Mesothelial cell of epicardium (in vitro differentiated cells): ENCODE measurements at places on chromosomes 1 and 21.
A peak's percentile ranks its signal among the peaks of the same experiment; 100 is the strongest.

GRCh38 chr1:164794356-164794755, 235.4 kb downstream of the PBX1 start:
- no peaks in the 10 kb centered on the region for H3K27me3 ChIP-seq
- H3K27ac ChIP-seq: peak overlapping the region; percentile 84
- peaks cover 44% of the 10 kb centered on the region for H3K4me1 ChIP-seq
- DNase-seq: no peak

GRCh38 chr1:184166485-184166884, 115.0 kb downstream of the TSEN15 start:
- no peaks in the 10 kb centered on the region for H3K36me3 ChIP-seq
- DNase-seq: no peak
- no peak overlapping the region for H3K27ac ChIP-seq
- H3K27me3 ChIP-seq: no peaks in the 10 kb centered on the region
- H3K4me3 ChIP-seq: no peak overlapping the region

- H3K4me1 ChIP-seq: peaks cover 13% of the 10 kb centered on the region
- DNase-seq: no peak
- H3K27me3 ChIP-seq: no peaks in the 10 kb centered on the region
- H3K27ac ChIP-seq: no peak overlapping the region
- peaks cover 20% of the 10 kb centered on the region for H3K36me3 ChIP-seq
- no peak overlapping the region for H3K4me3 ChIP-seq
Measured at GRCh38 chr1:8727809-8728213, 89.6 kb downstream of the RERE start.

DNA sequence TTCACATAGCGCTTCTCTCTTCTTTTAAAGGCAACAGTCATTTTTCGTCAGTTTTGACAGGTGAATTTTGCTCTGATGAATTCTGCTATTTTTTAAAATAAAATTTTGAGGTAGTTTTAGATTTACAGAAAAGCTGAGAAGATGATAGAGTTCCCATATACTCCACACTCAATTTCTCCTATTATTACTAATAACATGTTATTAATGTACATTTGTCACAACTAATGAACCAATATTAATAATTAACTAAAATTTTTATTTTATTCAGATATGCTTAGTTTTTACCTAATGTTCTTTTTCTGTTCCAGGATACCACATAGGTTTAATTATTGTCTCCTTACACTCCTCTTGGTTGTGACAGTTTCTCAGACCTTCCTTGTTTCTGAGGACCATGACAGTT, 197.0 kb downstream of the ZC3H11B start:
- no peaks in the 10 kb centered on the region for H3K36me3 ChIP-seq
- DNase-seq: no peak
- H3K27ac ChIP-seq: no peak overlapping the region
- H3K27me3 ChIP-seq: no peaks in the 10 kb centered on the region
- peaks cover 5% of the 10 kb centered on the region for H3K4me1 ChIP-seq

- H3K27ac ChIP-seq: no peak overlapping the region
- H3K4me1 ChIP-seq: peaks cover 5% of the 10 kb centered on the region
- H3K4me3 ChIP-seq: no peak overlapping the region
- H3K27me3 ChIP-seq: no peaks in the 10 kb centered on the region
- DNase-seq: no peak
- H3K36me3 ChIP-seq: peaks cover 16% of the 10 kb centered on the region
Measured at GRCh38 chr1:225825078-225825477, 15.2 kb downstream of the EPHX1 start.

- no peak overlapping the region for H3K27ac ChIP-seq
- H3K36me3 ChIP-seq: peaks cover 22% of the 10 kb centered on the region
- H3K4me1 ChIP-seq: no peaks in the 10 kb centered on the region
- no peak overlapping the region for H3K4me3 ChIP-seq
Measured at GRCh38 chr1:110944806-110945205, 18.9 kb downstream of the LRIF1 start.

DNA sequence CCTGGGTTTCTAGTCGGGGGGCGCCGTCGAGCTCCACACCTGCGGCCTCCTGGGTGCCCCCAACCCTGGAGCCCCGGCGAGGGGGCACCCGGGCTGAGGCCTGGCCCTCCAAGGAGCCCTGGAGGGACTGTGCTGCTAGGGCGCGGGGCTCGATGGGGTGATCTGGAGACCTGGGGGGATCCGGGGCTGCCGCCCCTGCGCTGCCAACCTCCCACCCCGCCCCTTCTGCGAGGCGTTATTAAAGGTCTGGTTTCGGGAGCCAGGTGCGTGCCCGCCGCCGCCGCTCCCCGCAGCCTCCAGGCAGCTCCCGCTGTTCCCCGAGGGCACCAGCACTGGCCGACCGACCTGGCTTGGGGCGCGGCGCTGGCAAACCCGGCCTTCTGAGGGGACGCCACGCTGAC, 746 bp upstream of the POFUT2 start:
- peaks cover 11% of the 10 kb centered on the region for H3K36me3 ChIP-seq
- DNase-seq: no peak
- H3K27ac ChIP-seq: no peak overlapping the region
- H3K27me3 ChIP-seq: no peaks in the 10 kb centered on the region
- peak overlapping the region; percentile 59 for H3K4me3 ChIP-seq

DNA sequence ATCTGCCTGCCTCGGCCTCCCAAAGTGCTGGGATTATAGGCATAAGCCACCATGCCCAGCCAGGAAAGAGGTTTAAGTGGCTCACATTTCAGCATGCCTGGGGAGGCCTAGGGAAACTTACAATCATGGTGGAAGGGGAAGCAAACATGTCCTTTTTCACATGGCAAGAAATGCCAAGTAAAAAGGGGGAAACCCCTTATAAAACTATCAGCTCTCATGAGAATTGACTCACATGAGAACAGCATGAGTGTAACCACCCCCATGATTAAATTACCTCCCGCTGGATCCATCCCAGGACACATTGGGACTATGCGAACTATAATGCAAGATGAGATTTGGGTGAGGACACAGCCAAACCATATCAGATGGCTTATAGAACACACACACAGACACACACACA, 8.8 kb upstream of the KLHL12 start:
- DNase-seq: no peak
- H3K36me3 ChIP-seq: peaks cover 5% of the 10 kb centered on the region
- no peaks in the 10 kb centered on the region for H3K4me1 ChIP-seq
- no peak overlapping the region for H3K27ac ChIP-seq
